Activated CD8-positive, alpha-beta memory T cell treated with anti-CD3 and anti-CD28 coated beads for 1 hour (primary cell): ENCODE measurements at places on chromosomes 7 and 10.

- DNase-seq: no peak
These were observed 2.2 kb upstream of the C10orf143 start for GRCh38 chr10:130112821-130113220.

DNA sequence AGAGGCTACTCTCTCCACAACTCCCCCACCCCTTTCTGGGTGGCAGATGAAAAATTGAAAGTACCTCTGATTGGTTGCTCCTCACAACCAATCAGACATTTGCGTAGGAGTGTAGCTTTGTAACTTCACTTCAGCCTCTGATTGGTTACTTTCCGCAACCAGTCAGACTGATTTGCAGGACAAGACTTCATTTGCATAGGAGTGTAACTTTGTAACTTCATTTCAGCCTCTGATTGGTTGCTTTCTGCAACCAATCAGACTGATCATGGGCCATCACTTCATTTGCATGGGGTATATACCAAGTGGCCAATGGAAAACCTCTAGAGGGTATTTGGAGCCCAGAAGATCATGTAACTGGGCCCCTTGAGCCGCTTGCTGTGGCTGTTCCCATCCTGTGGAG lies 25.6 kb downstream of the CDNF start:
- no peak for DNase-seq

- DNase-seq: no peak
These were observed 23.3 kb upstream of the LRRC4 start for GRCh38 chr7:128054511-128054910.

DNA sequence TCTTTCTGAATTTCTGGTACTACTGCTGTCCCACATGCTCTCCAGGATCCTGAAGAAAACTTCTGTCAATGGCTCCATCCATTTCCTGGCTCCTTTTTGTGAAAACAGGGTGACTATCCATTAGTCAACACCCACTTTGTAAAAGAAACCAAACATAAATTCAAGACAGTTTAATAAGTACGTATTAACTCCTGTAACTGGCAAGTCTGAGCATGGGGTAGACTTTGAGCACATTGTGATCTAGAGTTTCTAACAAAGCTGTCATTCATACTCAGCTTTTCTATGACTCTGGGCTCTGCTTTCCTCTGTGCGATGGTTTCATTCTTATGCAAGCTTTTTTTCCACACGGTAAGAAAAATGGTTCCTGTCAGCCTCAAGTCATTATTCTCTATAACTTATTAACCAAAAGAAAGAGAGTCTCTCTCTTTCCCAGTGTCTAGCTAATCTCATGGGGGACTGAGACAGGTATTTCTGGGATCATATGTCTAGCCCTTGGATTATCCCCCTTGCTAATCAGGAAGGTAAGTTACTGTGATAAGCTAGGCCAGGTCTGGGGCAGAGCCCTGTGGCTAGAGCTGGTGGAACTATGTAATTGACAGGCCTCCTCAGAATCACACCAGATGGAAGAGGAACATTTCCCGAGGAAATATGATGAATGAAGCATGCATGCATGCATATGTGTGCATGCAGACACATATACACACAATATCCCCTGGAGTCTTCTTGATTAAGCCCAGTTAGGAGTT lies 98.5 kb downstream of the GNAI1 start:
- DNase-seq: no peak

GRCh38 chr10:28291881-28292297 lies 11.0 kb downstream of the MPP7 start:
- no peak for DNase-seq

- no peak for DNase-seq
These were observed 131.8 kb upstream of the GHITM start for GRCh38 chr10:84007482-84007881.

- DNase-seq: no peak
These were observed 22.0 kb upstream of the GSDME start for GRCh38 chr7:24779283-24779655.

DNA sequence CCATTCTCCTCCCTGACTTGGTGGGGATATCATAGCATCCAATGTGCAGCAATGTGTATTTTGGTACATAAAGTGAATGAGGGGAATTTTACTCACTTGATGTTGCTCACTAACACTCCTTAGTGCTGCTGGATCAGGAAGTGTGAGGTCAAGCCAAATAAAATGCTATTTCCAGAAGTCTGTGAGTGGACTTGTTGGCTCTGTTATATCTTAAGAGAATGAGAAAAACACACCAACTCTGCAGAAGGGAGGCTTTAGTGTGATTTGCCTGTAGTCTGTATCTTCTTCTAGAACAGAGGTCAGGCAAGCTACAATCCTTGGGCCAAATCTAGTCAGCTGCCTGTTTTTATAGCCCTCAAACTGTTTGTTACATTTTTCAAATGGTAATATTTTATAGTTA lies 154.3 kb downstream of the POLR1F start:
- DNase-seq: no peak

DNA sequence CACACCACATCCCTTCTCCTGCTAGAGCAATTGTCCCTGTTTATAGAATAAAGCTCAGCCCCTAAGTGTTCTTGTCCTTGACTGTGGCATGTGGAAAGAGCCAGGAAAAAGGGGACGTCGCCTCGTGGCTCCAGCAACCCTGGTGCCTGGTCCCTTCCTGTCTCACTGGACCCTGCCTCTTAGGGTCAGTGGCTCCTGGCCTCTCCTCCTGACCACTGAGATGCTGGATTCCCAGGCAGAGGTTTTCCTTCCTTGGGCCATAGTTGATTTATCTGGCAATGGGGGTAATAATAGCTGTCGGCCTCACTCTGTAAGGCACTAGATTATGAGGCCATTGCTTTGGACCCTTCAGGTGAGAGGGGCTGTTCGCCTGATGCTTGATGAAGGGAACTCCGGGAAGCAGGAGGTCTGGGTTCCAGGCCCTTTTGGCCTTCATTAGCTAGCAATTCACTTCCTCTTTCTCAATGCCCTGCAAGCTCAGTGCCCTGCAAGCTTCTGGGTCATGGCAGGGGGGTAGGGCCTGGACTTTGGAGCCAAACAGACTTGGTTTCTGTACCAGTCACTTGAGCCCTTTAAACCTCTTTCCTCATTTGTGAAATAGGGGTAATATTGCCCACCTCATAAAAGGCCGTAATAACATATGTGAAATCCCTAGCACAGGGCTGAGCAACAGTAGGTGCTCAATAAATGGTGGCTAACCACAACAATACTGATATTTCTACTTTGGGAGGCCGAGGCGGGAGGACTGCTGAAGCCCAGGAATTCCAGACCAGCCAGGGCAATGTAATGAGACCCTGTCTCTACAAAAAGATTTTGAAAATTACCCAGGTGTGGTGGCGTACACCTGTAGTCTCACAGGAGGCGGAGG lies 1.1 kb downstream of the ASL start:
- no peak for DNase-seq

DNA sequence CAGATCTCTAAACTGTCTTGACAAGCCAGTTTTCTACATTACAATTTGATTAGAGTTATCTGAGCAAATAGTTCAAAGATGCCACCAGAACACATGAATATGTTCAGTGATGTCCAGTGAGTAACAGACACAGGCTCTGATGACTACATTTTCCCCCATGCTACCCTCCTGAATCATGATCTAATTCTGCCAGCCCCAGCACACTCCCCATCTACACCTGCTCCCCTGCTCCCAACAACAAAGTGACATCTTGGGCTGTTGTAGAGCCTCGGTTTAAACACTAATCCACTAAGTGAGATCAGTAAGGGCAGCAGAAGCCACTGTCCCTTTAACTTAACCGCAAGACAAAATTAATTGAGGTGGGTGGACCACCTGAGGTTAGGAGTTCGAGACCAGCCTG lies 104.6 kb downstream of the PROSER2 start:
- no peak for DNase-seq

GRCh38 chr7:33640741-33641140 lies 264.6 kb upstream of the BMPER start:
- DNase-seq: no peak

DNA sequence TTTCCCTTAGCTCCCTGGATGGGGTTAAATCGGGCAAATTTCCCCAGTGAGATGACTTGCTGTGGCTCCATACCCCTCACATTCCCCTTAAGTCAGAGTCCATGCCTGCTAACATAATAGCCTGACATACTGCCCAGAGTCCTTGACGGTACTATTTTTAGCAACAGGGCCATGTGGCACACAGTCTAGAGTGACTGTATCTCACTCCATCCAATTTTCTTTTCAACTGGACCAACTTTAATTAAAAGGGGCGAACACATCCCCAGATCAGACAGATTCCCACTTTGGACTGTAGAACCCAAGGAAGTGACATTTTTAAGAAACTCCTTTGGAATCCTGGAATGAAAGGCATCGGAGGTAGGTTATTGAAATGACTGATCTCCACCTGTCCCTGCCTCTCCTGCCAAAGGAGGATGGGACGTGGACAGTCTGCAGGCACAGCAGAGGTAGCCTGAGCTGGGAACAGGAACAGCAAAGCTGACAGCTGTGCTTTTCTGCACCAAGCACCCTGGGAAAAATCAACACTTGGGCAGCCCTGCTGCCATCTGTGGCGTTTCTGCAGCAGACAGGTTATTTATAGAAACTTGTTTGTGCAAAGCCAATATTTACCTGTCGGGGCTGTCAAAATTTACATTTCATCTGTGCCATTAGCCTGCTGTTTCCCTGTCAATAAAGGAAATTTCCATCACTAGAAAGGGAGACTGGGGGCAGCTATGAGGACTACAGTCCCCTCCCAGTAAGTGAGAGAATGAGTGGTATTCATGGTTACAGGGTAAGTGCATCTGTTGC lies 221.5 kb upstream of the AOAH start:
- no peak for DNase-seq

DNA sequence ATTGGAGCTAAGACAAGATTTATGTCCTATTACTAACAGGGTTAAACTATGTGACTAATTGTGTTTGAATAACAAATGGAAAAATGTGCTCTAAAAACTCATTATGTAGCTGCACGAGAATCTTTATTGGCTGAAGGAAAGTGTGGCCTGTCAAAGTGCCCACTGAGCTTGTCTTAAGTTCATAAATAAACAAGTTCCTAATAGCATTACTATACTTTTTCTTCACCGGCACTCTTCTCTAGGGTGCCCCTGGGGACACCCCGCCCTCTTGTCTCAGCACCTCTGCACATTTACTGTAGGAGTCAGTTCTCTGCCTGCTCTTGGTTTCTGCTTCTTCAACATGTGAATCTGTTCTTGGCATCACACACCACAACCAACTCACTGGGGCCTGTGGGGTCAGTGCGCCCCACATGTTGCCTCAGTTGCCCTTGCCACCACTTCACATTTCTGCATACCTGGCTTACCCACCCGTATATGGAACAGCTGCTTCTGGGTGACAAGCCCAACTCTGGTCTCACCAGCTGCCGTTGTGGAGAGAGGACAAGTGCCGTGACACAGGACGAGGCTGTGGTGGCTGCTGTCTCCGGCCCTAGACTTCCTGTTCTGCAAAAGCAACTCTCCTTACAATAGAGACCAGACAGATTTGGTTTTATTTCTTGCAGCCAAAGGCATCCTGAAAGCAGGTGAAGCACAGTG lies 96.3 kb upstream of the DDC start:
- DNase-seq: no peak

- DNase-seq: no peak
These were observed 11.1 kb upstream of the SLC18A3 start for GRCh38 chr10:49598986-49599385.

DNA sequence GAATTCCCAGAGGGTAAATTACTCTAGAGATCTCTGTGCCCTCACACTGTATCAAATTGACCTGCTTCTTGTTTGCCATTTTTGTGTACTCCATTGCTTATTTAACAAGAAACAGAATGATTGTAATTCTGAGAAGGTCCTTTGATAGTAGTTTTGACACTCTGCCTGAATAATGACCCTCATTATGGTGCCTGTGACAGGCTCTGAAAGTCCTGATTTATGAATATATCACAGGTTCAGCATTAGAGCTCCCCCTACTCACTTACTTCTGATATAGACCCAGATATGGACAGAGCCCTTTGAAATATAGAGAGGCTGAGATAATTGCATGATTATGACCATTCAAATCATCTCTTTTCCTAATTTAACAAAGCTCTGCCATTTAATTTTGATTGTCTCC lies 465.2 kb downstream of the MDFIC start:
- DNase-seq: no peak

DNA sequence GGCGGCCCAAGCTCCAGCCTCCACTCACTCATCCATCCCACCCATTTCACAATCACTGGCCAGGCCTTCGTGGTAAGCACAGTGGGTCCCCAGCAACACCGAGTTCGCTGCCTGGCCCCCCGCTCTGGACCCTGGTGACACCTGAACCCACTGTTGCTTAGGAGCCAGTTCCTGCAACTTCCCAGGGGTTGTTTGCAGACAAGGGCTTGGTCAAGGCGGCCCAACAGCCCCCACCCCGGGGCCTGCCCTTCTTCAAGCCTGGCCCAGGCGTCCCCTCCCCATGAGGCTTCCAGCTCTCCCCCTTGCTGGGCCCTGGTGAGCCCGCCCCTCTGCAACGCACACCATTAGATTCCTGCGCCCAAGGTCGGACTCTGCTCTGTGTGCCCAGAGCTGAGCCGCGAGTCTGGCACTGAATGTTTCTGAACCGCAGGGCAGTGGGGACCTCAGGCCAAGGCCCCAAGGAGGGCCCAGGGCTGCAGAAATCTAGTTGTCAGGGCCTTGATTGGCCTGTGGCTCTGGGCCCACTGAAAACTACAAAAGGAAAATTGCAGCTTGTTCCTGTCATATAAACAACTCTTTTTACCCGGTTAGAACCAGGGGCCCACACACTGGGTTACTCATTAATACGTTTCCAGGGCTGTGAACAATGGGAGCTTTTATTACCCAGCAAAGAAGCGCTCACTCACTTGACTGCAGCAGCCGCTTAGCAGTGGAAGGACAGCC lies 2.1 kb upstream of the COX19 start:
- DNase-seq: no peak

DNA sequence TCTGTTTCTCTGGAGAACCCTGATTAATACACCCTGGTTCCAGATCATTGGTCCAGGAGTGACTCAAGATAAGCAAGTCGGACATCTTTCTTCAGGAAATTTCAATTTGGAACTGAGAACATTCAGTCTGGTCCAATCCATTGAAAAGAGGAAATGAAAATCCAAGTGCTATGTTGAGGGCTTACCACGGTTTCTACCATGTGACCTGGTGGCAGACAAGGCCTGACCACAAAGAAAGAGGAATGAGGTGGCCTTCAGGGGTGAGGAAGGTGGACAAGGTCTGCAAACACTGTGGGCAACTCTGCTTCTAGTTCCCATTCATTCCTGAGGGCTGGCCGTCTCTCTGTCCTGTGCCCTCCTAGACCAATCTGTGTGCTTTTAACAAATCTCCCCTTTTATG lies 149.2 kb upstream of the GHITM start:
- DNase-seq: no peak

- no peak for DNase-seq
These were observed 12.1 kb upstream of the TRPV6 start for GRCh38 chr7:142897691-142898090.
